ENCODE measurements at places on chromosomes 5 and 9. TPM values are rescaled to one million over a fixed set of nuclear protein-coding genes. Genes with fewer than 3 reads are reported as not detected.

BAAT gene
- 0.09 TPM for total RNA-seq

ENTREP1 gene
- 1.8 TPM for total RNA-seq

SPOCK1 gene
- total RNA-seq = 6.9 TPM

LMX1B gene
- 0.19 TPM for total RNA-seq

SEPTIN8 gene
- 50.1 TPM for total RNA-seq

ALDH1A1 gene
- total RNA-seq = not detected

TNC gene
- total RNA-seq = 54.9 TPM

IL3 gene
- total RNA-seq = not detected

PIP5KL1 gene
- 8.8 TPM for total RNA-seq

NPR3 gene
- total RNA-seq = not detected

SCGB3A1 gene
- not detected for total RNA-seq

KCNT1 gene
- total RNA-seq = not detected

- no peak overlapping the region for H3K4me3 ChIP-seq
- no peaks in the 10 kb centered on the region for H3K4me1 ChIP-seq
- no peaks in the 10 kb centered on the region for H3K36me3 ChIP-seq
- no peaks in the 10 kb centered on the region for H3K27me3 ChIP-seq
These were observed 1167.7 kb downstream of the MAT2B start for GRCh38 chr5:164672931-164673694.

- no peak overlapping the region for H3K4me3 ChIP-seq
- H3K4me1 ChIP-seq = peaks cover 12% of the 10 kb centered on the region
- H3K36me3 ChIP-seq = no peaks in the 10 kb centered on the region
- DNase-seq = no peak
- H3K27me3 ChIP-seq = no peaks in the 10 kb centered on the region
These were observed 78.4 kb downstream of the SLC38A9 start for GRCh38 chr5:55633574-55634208.

DNA sequence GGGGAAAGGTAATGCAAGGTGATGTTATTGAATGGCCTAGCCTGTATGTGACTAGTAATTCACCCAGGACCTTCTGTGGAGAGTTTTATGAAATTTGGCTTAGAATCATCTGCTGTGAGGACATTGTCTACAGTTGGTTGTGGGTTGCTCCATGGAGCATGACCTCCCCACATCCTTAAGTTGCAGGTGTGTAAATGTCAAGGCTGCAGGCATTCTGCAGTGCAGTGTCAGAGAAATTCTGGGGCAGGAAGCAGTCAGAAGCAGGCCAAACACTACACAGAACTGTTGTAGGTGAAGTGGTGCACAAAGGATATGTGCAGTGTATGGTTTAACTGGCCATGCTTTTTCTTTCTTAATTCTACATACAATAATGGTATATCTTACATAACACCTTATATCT is 588.3 kb downstream of the EBF1 start:
- no peak overlapping the region for H3K4me3 ChIP-seq
- peaks cover 7% of the 10 kb centered on the region for H3K4me1 ChIP-seq
- peaks cover 6% of the 10 kb centered on the region for H3K36me3 ChIP-seq
- H3K27ac ChIP-seq = no peak overlapping the region
- DNase-seq = no peak
- H3K27me3 ChIP-seq = no peaks in the 10 kb centered on the region

DNA sequence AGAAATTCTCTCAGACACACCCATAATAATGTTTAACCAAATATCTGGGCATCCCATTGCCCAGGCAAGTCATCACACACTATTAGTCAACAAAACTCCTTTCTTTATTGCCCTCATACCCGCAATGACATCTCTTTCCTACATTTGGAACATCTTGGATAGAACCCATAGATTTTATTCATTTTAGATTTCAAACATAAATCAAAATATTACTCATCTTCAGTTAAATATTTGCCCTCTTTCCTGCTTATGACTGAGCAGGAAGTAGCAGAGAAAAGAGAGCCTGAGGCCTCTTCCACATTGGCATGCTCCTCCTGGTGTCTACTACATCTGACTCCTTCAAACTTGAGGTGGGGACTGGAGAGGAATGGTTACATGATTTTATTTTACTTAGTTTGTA is 592.0 kb downstream of the CHSY3 start:
- H3K4me3 ChIP-seq = no peak overlapping the region
- no peaks in the 10 kb centered on the region for H3K27me3 ChIP-seq
- DNase-seq = no peak
- no peak overlapping the region for H3K27ac ChIP-seq

DNA sequence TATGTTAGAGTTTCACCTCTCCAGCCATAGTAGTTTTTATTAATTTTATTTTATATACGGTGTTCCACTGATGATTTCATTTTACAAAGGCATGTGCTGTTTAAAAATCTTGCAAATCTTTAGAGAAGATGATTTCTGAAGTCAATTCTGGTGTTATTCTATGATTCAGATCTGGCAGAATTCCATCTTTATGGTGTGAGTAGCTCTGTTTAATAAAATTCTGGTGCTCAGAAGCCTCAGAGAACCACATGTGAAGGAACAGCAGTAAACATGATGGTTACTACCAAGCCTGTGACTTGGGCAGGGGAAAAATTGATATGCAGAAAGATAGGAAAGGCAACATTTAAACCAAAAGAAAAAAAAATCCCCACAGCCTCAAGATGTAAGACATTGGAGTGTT is 299.7 kb downstream of the NPR3 start:
- no peaks in the 10 kb centered on the region for H3K4me1 ChIP-seq
- no peak overlapping the region for H3K4me3 ChIP-seq
- DNase-seq = no peak

DNA sequence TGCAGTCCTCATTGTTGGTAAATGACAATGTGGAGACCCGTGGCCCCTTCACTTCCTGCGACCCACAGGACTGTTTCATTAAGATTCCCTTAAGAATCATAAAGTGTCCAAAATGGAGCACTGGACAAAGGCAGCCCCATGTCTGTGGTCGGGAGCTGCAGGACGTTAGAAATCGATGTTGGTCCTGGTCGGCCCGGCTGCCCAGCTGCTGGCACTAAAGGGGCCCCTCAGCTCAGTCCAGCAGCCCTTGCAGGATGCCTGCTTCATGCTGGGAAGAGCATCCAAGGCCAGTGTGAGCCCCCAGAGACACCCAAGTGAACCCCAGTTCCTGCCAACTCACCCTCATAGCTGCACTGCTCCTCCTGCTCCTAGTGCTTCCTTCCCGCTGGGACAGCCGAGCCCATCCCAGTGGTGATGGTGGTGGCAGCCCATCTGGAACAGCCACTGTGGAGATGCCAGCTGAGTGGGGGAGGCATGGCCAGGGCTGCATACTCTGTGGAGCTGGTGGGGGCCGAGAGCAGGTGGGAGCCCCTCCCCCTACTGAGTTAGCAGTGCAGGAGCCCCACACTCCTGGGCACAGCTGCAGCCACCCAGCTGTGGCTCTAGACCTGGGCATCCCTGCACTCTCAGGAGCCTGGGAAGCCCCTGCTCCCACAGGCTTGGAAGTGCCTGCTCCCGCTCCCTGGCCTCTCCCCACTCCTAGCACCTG is 168.0 kb upstream of the IRX2 start:
- no peak for DNase-seq
- H3K27me3 ChIP-seq = peaks cover 14% of the 10 kb centered on the region
- H3K36me3 ChIP-seq = no peaks in the 10 kb centered on the region
- no peak overlapping the region for H3K27ac ChIP-seq

DNA sequence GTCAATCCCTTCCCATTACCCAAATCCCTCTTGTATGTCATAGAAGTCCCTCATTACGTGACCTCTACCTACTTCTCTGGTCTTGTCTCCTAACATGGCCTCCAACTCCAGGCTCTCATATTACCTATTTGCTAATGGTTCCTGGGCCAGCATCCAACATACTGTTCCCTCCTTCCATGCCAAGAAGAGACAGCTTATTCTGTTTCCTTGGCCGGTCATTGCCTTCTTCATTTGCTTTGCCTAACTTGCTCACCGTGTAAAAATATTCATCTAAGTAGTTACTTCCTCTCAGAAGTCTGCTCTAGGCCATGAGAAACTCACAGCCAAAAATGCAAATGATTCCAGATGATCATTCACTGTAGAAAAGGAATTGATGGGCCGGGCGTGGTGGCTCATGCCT is 8.9 kb upstream of the IL6ST start:
- H3K27me3 ChIP-seq = no peaks in the 10 kb centered on the region
- no peaks in the 10 kb centered on the region for H3K4me1 ChIP-seq
- no peak overlapping the region for H3K27ac ChIP-seq
- DNase-seq = no peak
- no peaks in the 10 kb centered on the region for H3K36me3 ChIP-seq

DNA sequence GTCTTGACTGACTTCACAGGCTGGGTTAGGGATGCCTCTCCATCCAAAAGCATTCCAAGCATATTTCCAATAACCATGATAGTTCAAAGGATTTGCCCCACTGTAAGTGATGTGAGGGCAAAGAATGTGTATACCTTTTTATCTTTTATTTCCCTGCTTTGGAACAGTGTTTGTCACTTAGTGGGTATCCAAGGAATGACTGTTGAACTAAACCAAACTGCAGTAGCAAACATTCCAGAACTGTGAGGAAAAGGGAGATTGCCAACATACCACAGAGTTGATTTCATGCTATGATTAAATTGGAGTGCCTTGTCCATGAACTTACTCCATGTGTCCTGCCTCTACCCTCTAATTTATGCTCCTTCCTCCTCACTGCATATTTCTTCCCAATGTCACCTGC is 400.0 kb downstream of the KIAA0825 start:
- H3K4me1 ChIP-seq = no peaks in the 10 kb centered on the region
- no peaks in the 10 kb centered on the region for H3K36me3 ChIP-seq
- DNase-seq = no peak
- no peak overlapping the region for H3K27ac ChIP-seq
- H3K4me3 ChIP-seq = no peak overlapping the region

DNA sequence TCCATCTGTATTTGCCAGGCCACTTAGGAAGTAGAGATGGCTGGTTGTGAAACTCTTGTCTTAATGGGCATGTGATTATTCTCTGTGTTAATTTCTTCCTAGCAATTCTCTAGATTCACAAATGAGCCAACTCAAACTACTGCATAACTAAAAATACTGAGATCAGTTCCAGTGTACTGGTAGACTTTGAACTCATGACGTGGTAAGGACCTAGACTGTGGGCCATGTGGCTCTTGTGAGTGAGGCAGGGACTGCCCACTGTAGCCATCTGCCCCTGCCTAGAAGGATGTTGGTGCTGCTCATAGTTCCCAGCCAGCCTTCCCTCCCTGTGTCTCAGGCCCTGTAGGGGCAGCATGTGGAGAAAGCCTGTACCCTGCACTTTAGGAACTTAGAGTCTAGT is 47.4 kb downstream of the CYSTM1 start:
- H3K36me3 ChIP-seq = no peaks in the 10 kb centered on the region
- no peaks in the 10 kb centered on the region for H3K27me3 ChIP-seq
- DNase-seq = no peak
- H3K4me3 ChIP-seq = no peak overlapping the region

DNA sequence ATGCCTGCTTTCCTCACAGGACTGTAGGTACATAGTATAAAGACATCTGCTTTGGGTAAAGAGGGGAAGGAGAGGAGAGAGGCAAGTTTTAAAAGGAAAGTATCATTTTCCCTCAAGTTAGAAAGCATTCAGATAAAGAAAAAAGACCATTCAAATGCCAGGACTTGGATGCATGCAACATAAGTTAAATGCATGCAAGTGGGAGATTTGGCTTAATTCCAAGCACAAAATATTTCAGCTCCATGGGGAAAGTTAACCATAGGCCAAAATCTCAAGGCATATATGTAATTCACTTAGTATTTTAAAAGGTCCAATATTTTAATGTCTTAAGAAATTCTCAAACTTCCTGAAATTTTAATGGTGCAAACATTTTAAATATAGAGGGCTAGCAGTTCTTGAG is 36.4 kb downstream of the POU5F2 start:
- H3K36me3 ChIP-seq = no peaks in the 10 kb centered on the region
- H3K4me3 ChIP-seq = no peak overlapping the region
- no peak overlapping the region for H3K27ac ChIP-seq
- no peaks in the 10 kb centered on the region for H3K4me1 ChIP-seq

DNA sequence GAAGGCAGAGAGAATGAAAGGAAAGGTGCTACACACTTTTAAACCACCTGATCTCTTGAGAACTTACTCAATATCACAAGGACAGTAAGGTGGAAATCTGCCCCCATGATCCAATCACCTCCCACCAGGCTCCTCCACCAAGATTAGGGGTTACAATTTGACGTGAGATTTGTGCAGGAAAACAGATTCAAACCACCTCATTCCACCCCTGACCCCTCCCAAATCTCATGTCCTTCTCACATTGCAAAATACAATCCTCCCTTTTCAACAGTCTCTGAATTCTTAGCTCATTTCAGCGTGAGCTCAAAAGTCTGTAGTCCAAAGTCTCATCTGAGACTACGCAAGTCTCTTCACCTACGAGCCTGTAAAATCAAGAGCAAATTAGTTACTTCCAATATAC is 768.3 kb upstream of the COX7C start:
- H3K4me3 ChIP-seq = no peak overlapping the region
- no peaks in the 10 kb centered on the region for H3K27me3 ChIP-seq
- no peaks in the 10 kb centered on the region for H3K4me1 ChIP-seq
- H3K36me3 ChIP-seq = no peaks in the 10 kb centered on the region
- H3K27ac ChIP-seq = no peak overlapping the region
- no peak for DNase-seq

DNA sequence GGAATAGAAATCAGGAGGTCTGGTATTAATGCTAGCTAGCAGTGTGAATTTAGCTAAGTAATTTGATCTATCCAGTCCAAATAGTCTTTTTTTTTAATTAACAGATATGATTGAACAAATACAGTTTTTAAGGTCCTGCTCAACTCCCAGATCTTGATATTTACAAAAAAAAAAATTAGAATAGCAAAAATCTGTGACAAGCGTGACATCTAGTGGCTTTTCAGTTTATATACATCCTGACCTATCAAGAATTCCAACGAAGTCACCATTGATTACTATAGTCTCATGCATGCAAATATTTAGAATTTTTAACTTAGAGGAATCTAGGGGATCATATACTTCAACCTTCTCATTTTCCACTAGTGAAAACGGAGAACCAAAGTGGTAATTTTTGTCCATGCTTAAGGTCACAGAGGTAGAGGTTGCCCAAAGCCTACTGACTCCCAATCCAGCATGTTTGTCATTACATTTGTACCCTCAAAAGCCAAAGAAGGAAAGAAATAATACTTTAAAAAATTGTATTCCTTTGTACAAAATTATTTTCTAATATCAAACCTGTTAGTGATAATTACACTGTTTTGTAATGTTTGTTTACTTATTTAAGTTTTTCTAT is 17.6 kb upstream of the TARS1 start:
- no peak for DNase-seq
- H3K36me3 ChIP-seq = no peaks in the 10 kb centered on the region
- H3K4me3 ChIP-seq = no peak overlapping the region
- H3K4me1 ChIP-seq = no peaks in the 10 kb centered on the region
- H3K27ac ChIP-seq = no peak overlapping the region
- H3K27me3 ChIP-seq = no peaks in the 10 kb centered on the region

DNA sequence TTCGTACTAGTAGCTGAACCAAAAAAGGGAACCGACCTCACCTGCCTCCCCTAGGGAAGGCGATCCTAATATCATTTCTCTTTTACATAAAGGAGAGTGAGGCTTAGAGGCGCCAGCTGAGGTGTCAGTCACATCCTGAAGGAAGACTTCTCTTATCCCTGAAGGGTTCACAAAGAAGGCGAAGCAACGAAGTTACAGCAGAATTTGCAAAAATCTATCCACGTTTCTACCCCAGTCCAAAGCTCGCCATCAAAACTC is 598 bp upstream of the KIAA1191 start:
- no peaks in the 10 kb centered on the region for H3K4me1 ChIP-seq
- H3K4me3 ChIP-seq = peak overlapping the region; percentile 90
- peaks cover 56% of the 10 kb centered on the region for H3K27me3 ChIP-seq
- no peak overlapping the region for H3K27ac ChIP-seq
- no peaks in the 10 kb centered on the region for H3K36me3 ChIP-seq

- no peak for DNase-seq
- no peak overlapping the region for H3K4me3 ChIP-seq
- no peaks in the 10 kb centered on the region for H3K27me3 ChIP-seq
- H3K36me3 ChIP-seq = no peaks in the 10 kb centered on the region
- no peak overlapping the region for H3K27ac ChIP-seq
These were observed 176.6 kb downstream of the CACNA1B start for GRCh38 chr9:138053996-138054752.
